Stimulated activated CD4-positive, alpha-beta T cell treated with anti-CD3 and anti-CD28 coated beads, Interleukin-15, amount 100 ng/mL, for 1 hour (primary cell): ENCODE measurements at places on chromosomes 6 and 20.

DNA sequence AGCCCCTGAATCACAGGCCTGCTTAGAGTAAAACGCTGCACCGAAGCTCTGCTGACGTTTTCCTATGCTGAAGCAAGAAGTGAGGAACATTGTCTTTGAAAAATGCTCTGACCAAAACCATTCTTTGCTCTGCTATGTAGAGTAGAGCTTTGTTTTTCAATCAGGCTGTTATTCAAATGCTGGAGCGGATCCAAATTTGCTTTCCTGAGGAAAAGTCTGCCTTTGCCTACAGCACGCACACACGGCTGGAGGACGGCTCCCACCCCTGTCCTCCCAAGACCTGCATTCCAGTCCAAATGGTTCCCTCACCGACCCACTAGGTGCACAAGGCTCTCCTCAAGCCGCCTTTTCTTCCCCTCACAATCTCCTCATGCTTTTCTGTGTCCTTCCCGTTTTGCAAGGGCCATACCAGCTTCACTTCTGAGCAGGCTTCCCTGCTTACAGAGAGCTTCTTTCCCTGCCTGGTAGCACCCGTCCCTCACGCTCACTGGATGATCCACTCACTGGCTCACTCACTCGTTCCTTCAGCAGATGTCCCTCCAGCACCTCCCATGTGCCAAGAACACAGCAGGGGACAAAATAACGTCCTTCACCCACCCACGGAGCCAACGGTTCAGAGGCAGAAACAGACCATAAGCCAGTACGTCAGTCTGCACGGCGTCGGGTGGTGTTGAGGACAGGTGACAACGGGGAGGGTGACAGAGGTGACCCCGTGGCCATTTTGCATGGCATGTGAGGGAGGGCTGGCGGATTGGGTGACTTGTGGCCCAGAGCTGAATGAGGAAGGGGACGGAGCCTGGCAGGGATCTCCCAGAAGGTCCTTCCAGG lies 137.9 kb upstream of the NEDD9 start:
- DNase-seq: no peak

DNA sequence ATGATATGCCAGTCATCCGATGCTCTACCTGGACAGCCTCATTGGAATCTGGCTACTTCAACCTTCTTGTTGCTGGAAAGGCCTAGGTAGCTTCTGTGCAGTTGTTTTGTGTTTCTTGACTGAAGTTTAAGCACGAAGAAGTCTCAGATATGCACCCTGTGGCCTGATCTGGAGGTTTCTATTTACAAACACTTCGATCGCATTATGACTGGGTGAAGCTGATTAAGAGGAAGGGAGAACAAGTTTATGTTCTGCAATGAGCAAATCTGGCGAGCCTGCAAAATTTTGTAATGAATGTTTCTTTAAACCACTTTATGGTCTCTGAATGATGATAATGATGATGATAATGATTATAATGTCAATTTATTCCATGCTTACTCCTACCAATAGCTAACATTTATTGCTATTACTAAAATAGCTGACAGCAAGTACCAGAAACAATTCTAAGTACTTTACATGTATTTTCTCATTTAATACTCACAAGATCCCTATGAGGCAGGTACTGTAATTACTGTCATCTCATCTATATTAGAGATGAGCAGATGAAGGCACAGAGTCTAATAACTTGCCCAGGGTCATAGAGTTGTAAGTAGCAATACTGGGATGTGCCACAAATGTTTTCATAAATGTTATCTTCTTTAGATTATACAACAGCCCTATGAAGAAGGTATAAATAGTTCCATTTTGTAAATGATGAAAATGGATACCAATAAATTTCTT lies 126.1 kb upstream of the UST start:
- no peak for DNase-seq

GRCh38 chr6:14537030-14537429 lies 419.5 kb downstream of the CD83 start:
- no peak for DNase-seq

GRCh38 chr6:22928775-22929174 lies 359.4 kb downstream of the HDGFL1 start:
- DNase-seq: no peak

DNA sequence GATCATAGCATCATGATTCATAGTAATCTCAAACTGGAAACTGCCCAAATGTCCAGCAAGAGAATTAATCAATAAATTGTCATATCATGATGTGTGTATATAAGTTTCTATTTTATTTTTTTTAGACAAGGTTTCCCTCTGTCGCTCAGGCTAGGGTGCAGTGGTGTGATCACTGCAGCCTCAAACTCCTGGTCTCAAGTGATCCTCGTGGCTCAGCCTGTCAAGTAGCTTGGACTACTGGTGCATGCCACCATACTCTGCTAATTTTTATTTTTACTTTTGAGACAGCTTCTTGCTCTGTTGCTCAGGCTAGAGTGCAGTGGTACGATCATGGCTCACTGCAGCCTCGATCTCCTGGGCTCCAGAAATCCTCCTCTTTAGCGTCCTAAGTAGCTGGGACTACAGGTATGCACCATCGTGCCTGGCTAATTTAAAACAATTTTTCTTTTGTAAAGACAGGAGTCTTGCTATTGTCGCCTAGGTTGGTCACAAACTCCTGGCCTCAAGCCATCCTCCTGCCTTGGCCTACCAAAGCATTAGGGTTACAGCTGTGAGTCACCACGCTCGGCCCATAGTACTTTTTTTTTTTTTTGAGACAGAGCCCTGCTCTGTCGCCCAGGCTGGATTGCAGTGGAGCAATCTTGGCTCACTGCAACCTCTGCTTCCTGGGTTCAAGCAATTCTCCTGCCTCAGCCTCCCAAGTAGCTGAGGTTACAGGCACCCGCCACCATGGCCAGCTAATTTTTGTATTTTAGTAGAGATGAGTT lies 8.7 kb upstream of the ATRN start:
- no peak for DNase-seq

GRCh38 chr20:1390581-1391403 lies 2.1 kb downstream of the FKBP1A start:
- DNase-seq: no peak

DNA sequence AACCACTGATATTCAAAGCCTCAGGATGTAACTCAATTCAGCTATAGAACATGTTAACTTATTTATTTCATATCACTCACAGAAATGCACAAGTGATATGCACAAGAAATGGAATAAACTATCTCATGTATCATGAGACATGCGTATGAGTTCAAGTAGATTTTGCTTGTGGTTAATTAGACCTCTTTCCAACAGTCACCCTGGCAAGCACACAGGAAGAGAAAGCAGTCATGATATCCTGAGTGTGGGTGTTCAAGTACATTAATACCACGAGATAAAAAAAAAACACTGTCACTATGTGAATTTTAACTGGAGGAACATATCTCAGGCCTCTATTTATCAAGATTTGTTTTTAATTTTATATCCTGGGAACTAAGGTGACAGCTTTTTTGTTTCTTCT lies 64.2 kb downstream of the LAMP5 start:
- DNase-seq: no peak

- no peak for DNase-seq
These were observed 129.8 kb upstream of the GJE1 start for GRCh38 chr6:142002825-142003405.

- no peak for DNase-seq
These were observed 12.9 kb downstream of the ZNF335 start for GRCh38 chr20:45959126-45959525.

DNA sequence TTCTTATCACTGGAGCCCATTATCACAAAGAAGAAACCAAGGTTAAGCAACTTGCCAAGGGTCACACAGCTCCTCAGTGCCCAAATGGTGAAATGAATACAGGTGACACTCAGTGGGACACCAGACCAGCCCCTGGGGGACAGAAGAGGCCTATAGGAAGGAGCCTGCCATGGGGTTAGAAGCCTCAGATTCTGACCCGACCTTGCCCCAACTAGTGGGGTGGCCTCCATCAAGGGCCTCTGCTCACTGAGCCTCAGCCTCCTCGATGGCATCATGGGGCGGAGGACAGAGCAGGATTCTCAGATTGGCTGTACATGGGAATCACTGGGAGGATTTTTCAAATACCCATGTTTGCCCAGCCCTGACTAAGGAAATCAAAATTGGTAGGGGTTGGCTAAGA lies 47.6 kb downstream of the MRPL14 start:
- DNase-seq: no peak

- DNase-seq: no peak
These were observed 33.9 kb upstream of the CMTR1 start for GRCh38 chr6:37399131-37399530.

GRCh38 chr6:118297821-118298220 lies 250.3 kb upstream of the PLN start:
- DNase-seq: no peak

GRCh38 chr20:46416421-46416820 lies 10.0 kb upstream of the ELMO2 start:
- no peak for DNase-seq

DNA sequence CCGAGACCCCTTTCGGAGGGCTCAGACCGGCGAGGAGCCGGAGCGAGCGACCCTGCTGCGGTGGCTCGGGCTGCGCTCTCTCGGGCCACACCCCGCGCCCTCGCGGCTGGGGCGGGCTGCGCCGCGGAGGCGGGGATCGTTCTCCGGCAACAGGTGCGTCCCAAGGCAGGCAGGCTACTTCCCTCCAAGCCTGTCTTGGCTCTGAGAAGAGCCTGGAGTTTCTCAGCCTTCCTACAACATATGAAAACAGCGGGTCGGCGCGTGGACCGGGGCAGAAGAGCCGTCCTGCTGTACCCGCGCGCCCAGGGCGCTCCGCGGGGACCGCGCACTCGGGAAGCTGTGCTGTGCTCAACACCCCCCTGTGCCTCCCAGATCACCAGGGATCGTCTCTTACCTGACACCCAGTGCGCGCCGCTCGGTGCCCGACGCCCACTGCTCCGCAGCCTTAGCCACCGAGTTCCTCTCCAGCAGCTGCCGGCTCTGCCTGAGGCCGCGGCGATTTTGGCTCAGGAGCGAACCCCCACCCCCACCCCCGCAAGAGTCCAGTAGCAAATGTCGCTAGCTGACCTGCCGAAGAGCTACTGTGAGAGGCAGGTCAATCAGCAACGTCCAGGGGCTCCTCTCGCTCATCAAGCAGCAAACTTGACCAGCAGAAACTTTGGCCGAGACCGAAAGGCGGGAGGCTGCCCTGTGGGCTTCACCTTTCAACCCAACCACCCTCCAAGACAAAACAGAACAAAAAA lies 3.7 kb upstream of the OLIG3 start:
- no peak for DNase-seq

- DNase-seq: no peak
These were observed 427.8 kb downstream of the PREX1 start for GRCh38 chr20:48400009-48400408.

GRCh38 chr6:135537741-135538301 lies 40.3 kb upstream of the AHI1 start:
- no peak for DNase-seq

DNA sequence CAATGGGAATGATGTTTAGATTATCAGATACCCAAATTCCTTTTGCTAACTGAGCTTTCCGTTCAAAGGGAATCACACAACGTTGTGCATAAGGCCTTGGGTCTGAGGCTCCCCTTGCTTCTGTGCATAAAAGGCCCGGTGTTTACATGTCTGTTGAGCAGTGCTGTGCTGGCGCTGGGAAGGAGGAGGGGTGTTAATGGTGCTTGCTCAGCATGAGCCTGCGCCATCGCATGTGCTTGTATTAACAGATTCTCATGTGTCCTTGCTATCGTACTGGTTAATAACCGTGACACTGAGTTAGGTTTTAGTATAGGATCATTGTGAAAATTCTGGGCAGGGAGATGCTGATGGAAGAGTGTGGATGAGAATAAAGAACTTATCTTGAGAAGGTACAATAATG lies 62.3 kb upstream of the TRAF3IP2 start:
- no peak for DNase-seq

- DNase-seq: no peak
These were observed 95.6 kb downstream of the LAMP5 start for GRCh38 chr20:9609887-9610502.

DNA sequence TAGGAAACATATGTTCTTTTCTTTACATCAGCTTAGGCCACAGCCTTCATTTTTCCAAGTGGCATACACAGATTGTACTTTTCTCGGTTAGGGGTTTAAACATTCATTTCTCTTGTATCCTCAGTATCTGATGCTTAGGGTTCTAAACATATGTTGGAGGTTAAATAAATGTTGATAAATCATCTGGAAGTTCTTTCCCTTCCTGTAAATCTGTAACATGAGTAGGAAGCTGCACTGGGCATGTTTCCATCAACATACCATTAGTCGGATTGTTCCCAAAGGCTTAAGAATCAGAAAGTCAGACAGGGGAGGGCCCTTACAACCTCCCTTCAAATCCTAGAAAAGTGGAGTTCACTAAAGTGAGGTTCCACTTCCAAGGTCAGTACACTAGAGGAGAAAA lies 54.8 kb upstream of the BCLAF1 start:
- DNase-seq: no peak

DNA sequence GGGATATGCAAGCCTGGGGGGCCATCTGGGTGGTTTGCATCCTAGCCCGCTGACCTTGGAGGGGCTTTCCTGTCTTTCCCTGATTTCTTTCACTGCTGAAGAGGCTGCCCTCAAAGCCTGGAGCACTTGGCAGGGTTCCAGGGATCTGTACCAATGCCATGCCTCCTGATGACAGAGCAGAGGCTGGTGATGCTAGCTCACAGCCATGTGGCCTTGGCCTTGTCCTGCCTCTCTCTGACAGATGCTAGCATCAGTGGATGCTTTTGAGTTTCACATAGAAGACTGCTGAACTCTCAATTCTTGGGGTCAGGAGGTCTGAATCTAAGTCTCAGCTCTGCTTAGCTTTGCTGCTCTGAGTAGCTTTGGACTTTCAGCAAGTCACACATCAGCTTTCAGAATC lies 21.9 kb upstream of the RREB1 start:
- DNase-seq: no peak

GRCh38 chr6:133408543-133408942 lies 167.4 kb downstream of the EYA4 start:
- no peak for DNase-seq

DNA sequence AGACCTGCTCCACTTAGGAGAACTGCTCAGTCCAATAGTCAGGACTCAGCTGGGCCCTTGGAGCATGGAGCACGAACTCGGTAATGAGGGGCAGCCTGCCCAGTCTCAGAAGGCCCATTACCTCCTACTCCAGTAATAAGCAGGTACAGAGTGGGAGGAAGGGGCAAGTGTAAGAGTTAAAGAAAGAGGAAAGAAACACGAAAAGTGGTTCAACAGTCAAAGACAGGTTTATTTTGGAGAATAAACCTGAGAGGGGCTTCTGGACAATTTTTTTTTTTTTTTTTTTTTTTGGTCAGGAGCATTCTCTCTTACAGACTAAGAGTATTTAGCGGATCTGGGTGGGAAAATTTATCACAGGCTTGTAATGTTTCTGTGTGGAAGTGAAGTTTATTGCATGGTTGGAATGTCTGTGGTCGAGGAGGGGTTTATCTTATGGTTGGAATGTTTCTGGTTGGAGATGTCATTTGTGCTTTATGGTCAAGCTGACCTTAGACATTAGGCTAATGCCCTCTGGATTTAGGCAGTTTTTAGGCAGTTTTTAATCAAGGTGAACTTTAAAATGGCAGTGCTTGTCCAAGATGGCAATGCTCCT lies 340.1 kb downstream of the BCKDHB start:
- DNase-seq: no peak

DNA sequence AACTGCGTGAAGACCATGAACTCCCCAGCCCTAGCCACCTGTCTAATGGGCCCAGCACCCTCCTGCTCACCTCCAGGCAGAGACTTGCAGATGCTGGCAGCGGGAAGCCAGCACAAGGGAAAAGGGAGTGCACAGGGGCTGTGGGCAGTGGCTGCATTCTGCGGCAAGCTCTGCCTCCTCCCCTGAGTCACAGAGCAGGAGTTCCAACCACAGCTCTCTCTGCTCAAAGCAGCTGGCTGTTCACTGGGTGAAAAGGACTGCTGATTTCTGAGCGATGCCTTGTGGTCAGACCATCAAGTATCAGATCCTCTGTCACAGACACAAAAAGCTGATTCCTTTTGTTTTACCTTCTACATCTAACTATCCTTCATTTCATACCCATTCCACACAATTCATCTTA lies 10.5 kb downstream of the NKX2-2 start:
- no peak for DNase-seq
